H4 (cell line): ENCODE measurements at places on chromosomes 4 and X. TPM values are rescaled to one million over a fixed set of nuclear protein-coding genes. Genes with fewer than 3 reads are reported as not detected.

GRCh38 chrX:105646592-105647372 lies 175.6 kb upstream of the NRK start:
- DNase-seq: no peak

- no peak for DNase-seq
Measured at GRCh38 chr4:75229806-75230570, 284.2 kb downstream of the RCHY1 start.

- no peak for DNase-seq
Measured at GRCh38 chrX:13372203-13372980, 52.5 kb upstream of the ATXN3L start.

DNA sequence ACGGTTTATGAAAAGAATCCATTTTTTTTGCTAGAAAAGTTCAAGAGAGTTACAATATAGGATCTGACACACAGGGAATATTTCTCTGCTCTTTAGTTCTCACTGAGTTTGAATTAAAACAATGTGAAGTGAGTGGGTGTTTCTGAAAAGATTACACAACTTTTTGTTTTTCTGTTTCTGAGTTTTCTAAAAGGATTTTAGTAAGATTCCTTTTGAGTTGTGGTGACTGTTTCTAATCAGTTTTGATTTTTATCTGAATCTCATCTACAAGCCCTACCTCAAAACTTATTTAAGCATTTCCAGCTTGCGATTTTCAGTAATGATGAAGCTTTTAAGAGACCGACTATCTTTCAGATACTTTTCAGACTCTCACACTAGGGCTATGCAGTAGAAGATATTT lies 141.7 kb downstream of the GPAT3 start:
- no peak for DNase-seq

Gene CSN3
- total RNA-seq: not detected in 2 replicates

Gene DCAF8L2
- total RNA-seq: 6.2 and 9.0 TPM in 2 replicates

Gene SH3RF1
- total RNA-seq: 2.3 and 4.0 TPM in 2 replicates
